Muscle of arm (tissue), 14 donors: ENCODE measurements at places on chromosomes 12 and 14.
A peak's percentile ranks its signal among the peaks of the same experiment; 100 is the strongest.

DNA sequence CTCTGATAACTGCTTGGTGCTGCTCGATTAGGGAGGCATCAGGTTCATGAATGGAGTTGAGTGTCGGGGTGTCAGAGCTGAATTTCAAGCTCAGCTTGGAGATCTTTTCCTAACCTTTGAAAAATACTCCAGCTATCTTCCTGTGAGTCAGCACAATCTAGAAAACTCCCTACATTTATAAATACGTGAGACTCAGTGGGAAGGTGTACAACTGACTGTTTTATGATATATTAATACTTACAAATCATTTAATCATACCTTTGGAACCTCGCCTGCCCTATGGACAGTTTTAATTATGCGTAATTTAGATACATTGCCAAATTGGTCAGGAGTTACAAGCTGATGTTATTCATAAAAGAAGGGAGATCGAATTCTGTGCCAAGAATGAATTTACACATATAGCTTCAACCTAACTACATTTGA lies 961 bp downstream of the CMAS start:
- DNase-seq = no peak

GRCh38 chr12:144650-145284 lies 69.2 kb downstream of the SLC6A12 start:
- no peak for DNase-seq

- no peak for DNase-seq
These were observed 134.0 kb upstream of the NEDD1 start for GRCh38 chr12:96773031-96773430.

GRCh38 chr14:99451234-99451633 lies 29.4 kb downstream of the SETD3 start:
- no peak for DNase-seq

DNA sequence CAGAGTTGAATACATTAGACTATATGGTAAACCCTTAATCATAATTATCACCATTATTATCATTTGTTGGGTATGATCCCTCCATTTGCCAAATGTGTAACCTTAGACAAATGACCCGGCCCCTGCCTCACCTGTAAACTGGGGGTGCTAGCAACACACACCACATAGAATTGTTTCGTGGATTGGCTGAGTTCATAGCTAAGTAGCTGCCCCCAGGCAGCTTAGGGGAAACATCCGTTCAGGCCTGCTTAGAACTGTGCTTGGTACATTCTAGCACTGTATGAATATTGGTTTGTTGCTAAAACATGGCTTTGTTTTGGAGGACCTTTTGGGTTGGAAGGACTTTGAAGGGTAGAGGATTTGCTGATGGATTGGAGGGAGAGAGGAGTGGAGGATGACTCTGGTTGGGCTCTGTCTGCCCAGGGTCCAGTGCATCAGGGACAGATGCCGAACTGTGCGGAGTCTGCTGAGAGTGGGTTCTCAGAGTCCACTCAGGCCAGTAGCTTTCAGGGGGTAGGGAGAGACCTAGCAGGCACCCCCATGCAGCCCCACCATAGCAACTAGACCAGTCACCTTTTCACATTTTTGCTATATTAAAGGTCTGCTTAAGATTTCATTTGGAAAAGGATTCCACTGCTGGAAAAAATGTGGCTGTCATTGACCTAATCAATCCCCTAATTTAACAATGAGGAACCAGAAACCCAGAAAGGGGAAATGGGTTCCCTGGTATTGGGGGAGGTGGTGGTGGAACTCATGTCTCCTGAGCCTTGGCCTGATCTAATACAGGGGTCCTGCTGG lies 2.2 kb downstream of the RIN3 start:
- DNase-seq = no peak

- no peak for DNase-seq
These were observed 93.9 kb downstream of the FGD4 start for GRCh38 chr12:32493282-32493681.

- no peak for DNase-seq
These were observed 308.2 kb upstream of the AMIGO2 start for GRCh38 chr12:47387994-47388393.

- no peak for DNase-seq
These were observed 73.8 kb upstream of the RIN3 start for GRCh38 chr14:92439537-92440344.

DNA sequence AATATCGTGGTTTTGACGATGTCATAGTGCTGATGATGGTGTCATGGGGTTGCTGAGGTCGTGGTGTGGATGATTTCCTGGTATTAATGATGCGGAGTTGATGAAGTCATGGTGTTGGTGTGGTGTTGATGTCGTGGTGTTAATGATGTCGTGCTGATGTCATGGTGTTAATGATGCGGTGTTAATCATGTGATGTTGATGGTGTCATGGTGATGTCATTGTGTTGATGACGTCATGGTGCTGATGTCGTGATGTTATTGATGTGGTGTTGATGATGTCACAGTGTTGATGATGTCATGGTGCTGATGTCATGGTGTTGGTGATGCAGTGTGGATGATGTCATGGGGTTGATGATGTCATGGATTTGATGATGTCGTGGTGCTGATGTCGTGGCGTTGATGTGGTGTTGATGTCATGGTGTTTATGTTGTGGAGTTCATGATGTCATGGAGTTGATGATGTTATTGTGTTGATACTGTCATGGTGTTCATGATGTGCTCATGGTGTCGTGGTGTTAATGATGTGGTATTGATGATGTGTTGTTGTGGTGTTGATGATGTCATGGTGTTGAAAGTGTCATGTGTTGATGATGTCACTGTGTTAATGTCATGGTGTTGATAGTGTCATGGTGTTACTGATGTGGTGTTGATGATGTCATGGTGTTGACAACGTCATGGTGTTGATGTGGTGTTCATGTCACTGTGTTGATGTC lies 48.5 kb upstream of the RIMBP2 start:
- DNase-seq = no peak

DNA sequence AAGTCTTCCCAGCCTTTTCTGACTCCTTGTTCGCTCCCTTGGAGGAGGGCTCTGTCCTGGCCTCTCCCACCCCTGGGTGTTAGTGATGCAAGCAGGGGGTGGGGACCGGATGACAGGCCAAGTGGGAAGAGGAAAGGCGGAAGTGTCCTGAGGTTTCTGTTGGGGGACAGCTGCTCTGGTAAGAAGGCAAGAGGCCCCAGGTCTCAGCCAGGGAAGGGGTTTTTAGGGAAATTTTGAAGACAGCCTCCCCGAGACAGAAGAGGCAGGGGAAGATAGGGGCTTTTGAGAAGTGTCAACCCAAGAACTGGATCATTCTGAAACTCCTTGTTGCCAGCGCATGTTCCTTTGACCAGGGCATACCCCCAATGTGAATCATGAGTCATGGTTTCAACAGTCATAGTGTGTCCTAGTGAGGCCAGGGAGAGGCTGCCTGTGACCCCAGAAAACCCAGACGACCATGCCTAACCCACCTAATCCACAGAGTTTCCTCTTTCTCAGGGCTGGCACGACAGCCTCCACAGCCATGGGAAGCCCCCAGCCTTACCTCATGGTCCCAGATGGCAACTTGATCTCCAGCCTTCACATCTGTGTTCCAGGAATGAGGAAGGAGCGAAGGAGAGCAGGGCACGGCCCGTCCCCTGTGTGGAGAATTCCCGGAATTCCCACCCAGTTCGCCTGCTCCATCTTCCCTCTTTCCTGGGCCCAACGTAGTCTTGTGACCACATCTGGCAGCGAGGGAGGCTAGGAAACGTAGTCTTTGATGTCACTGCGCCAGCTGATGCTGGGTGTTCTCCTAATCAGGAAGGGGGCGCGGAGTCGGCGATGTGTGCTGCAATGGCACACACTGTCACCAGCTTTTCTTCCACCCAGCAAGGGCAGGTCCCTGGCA lies 4.9 kb upstream of the GPR132 start:
- DNase-seq = no peak

DNA sequence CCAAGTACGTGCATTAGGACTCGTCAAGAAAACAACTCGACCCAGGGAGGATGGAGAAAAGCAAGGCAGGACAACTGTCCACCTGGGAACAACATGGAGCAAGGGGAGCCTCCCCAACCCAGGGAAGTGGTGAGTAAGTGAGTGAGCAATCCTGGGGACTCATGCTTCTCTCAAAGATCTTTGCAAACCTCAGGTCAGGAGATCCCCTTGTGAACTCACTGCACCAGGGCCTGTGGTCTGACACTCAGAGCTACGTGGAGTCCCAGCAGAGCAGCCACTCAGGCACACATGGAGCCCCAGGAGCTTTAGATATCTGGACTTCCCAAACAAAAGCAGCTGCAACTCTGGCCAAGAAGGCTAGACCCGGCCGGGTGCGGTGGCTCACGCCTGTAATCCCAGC lies 12.2 kb upstream of the OR5AU1 start:
- no peak for DNase-seq

DNA sequence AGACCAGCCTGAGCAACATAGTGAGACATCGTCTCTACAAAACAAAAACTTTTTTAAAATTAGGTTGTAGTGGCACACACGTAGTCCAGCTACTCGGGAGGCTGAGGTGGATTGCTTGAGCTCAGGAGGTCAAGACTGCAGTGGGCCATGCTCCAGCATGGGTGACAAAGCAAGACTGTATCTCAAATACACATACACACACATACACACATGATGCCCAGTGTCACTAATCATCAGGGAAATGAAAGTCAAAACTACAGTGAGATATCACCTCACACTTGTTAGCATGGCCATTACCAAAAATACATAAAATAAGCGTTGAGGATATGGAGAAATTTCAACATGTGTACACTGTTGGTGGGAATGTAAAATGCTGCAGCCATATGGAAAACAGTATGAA lies 33.2 kb upstream of the KICS2 start:
- no peak for DNase-seq

GRCh38 chr12:102526656-102527055 lies 46.3 kb upstream of the IGF1 start:
- DNase-seq = no peak

DNA sequence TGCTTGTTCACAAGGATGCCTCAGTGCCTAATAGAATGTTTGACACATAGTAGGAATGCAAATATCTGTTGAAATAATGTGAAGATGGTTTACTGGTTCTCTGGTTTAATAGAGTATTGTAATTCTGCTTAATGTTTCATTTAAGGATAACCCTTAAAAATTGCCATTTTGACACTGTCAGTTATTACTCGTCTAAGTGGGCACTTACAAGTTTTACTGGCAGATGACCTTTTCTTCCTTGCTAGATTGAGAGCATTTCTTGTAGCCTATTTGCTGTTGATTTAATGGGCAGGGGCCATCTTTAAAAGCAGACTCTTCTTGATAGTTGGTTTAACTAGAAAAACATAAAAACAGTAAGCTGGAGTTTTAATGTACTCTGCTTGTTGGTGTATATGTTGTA lies 1.9 kb downstream of the TMEM263 start:
- no peak for DNase-seq

- no peak for DNase-seq
These were observed 45.3 kb downstream of the BEGAIN start for GRCh38 chr14:100541621-100542560.

DNA sequence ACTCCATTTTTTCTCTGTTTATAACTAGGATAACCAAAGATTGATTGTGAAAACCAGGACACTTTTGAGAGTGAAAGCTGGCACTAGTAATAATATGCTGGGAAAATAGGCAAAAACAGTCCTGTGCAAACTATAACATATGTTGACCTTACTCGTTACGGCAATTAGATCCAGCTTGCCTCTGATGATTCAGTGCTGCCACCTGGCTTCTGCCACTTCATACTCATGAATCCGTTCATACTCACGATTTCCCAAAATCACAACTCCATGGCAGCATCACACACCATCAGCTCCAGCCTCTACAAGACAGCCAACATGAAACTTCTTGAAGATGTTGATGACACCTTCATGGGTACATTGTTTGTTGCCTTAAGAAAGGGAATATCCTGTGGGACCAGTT lies 49.1 kb upstream of the CAND1 start:
- no peak for DNase-seq

GRCh38 chr14:23365732-23366425 lies 907 bp upstream of the EFS start:
- peak; percentile 88 for DNase-seq
